Karpas-422 (cell line): ENCODE measurements at places on chromosomes 7 and 10.
A peak's percentile ranks its signal among the peaks of the same experiment; 100 is the strongest.

DNA sequence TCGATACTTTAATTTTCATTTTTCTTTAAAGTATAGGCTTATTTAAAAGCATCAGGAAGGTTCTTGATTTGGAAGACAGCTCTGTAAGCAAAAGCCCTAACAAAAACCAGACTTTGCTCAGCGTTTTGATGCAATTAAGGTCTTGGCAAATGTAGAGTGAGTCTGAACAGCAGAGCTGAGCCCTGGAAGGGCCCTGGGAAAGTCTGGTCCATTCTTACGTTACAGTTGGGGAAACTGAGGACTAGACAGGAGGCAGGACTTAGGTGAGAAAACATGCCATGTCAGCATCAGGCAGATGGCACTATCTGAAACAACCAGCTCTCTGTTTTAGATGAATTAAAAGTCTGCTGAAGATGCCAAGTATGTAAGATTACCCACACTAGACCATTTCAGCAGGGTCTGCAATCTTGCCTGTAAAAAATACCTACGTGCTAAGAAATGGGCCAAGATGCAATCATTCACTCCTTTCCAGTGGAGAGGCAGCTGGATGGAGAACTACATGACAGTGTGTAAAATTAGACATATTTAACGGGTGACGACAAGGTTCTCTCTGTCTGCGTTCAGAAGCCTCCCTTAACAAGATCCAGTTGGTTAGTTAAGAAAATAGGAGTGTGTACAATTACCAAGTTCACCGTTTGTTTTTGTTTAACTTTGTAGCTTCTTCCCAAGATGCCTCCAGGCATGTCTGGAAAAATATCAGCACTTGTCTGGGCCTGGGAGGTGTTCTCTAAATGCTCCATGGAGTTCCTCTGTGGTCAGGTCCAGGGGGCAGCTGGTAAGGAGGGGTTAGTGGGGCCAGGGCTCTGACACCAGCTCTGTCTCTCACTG is 502.3 kb upstream of the ZMIZ1 start:
- H3K4me1 ChIP-seq = no peaks in the 10 kb centered on the region
- no peak for DNase-seq
- H3K27me3 ChIP-seq = no peaks in the 10 kb centered on the region
- no peak overlapping the region for H3K4me3 ChIP-seq
- no peaks in the 10 kb centered on the region for H3K36me3 ChIP-seq

GRCh38 chr7:36686499-36686898 is 37.8 kb downstream of the AOAH start:
- H3K36me3 ChIP-seq = no peaks in the 10 kb centered on the region
- no peak overlapping the region for H3K27ac ChIP-seq
- no peaks in the 10 kb centered on the region for H3K4me1 ChIP-seq
- H3K27me3 ChIP-seq = no peaks in the 10 kb centered on the region

- no peak overlapping the region for H3K27ac ChIP-seq
- no peaks in the 10 kb centered on the region for H3K36me3 ChIP-seq
- no peak for DNase-seq
- no peaks in the 10 kb centered on the region for H3K27me3 ChIP-seq
- H3K4me3 ChIP-seq = no peak overlapping the region
Observed at GRCh38 chr10:58023341-58024073, 244.2 kb downstream of the IPMK start.

DNA sequence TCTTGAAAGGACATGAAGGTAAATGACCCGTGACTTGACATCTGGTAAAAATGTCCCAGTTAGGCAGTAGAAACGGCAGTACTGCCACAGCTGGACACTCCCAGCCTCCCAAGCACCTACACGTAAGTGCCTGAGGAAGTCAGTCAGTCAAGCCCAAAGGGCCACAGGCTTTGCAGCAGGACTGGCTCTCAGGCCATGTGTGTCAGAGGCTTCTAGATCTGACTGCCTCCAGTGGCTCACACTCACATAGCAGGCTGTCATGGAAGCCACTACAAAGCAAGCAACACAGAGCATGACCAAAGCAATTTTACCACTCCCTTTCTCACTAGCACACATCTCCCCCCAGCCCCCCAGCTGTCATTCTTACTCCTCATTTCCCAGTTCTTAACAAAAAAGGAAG is 17.8 kb upstream of the CCNJ start:
- H3K36me3 ChIP-seq = no peaks in the 10 kb centered on the region
- H3K27ac ChIP-seq = no peak overlapping the region
- no peaks in the 10 kb centered on the region for H3K4me1 ChIP-seq
- H3K4me3 ChIP-seq = no peak overlapping the region
- DNase-seq = peak; percentile 55

- H3K27me3 ChIP-seq = no peaks in the 10 kb centered on the region
- H3K4me1 ChIP-seq = no peaks in the 10 kb centered on the region
- no peak overlapping the region for H3K27ac ChIP-seq
- no peak overlapping the region for H3K4me3 ChIP-seq
- no peaks in the 10 kb centered on the region for H3K36me3 ChIP-seq
- DNase-seq = peak; percentile 49
Observed at GRCh38 chr7:140005754-140006503, 56.8 kb downstream of the PARP12 start.

- no peaks in the 10 kb centered on the region for H3K4me1 ChIP-seq
- H3K36me3 ChIP-seq = no peaks in the 10 kb centered on the region
- no peak overlapping the region for H3K27ac ChIP-seq
Observed at GRCh38 chr10:92278996-92279696, 11.7 kb downstream of the CPEB3 start.

GRCh38 chr10:114703377-114704107 is 45.5 kb upstream of the ABLIM1 start:
- no peaks in the 10 kb centered on the region for H3K4me1 ChIP-seq
- peak; percentile 69 for DNase-seq
- H3K4me3 ChIP-seq = no peak overlapping the region
- no peaks in the 10 kb centered on the region for H3K27me3 ChIP-seq
- H3K27ac ChIP-seq = no peak overlapping the region

GRCh38 chr7:47416492-47417480 is 165.1 kb downstream of the TNS3 start:
- H3K36me3 ChIP-seq = peaks cover 8% of the 10 kb centered on the region; the same call in 1 of the 2 replicates
- H3K27ac ChIP-seq = no peak overlapping the region
- no peaks in the 10 kb centered on the region for H3K27me3 ChIP-seq
- H3K4me3 ChIP-seq = no peak overlapping the region
- no peak for DNase-seq

GRCh38 chr10:3067118-3067858 is at the start of gene PFKP:
Gene PFKP, plus strand, starts transcription at chr10:3067548. Its CDS starts 48 bp downstream, at chr10:3067596.
- H3K27ac ChIP-seq = peak within 1 kb of the TSS; percentile 75
- H3K27me3 ChIP-seq = no peaks in the 10 kb centered on the region
- H3K4me3 ChIP-seq = peak within 1 kb of the TSS; percentile 98
- H3K36me3 ChIP-seq = peaks cover 20% of the 10 kb centered on the region
